Effector CD4-positive, alpha-beta T cell (primary cell): ENCODE measurements at places on chromosomes 16 and 17.

DNA sequence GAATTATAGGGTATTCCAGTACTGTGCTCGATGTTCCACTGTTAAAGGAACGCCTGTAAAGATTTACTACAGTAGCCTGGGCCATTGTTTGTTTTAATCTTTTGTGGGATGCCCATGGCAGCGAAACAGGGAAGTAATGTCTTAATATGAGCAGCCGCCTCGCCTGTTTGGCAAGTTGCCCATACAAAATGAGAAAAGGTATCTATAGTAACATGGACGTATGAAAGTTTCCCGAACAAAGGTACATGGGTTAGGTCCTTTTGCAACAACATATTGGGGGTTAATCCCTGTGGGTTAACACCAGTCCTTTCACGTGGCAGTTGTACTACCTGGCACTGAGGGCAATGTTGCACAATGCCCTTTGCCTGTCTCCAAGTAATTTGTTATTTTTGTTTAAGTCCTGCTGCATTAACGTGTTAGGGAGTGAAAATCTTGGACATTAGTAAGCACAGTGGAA, 21.1 kb upstream of the TMC5 start:
- DNase-seq = no peak

DNA sequence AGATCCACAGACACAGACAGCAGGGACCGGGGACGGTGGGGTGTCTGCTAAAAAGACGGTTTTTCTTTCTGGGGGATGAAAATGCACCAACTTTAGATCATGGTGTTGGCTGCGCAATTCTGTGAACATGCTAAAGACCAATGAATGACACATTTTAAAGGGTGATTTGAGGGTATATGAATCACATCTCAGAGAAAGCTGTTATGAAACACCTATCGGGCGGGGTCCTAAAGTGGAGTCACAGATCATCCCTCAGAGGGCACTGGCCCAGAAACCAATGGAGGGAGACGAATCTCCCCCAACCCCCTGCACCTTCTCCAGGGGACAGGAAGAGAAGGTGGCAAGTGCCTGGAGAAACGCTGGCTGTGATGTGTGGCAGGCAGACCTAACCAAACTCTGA, 26.0 kb downstream of the KLHDC4 start:
- DNase-seq = no peak

- no peak for DNase-seq
Observed at GRCh38 chr16:57574646-57575467, 32.4 kb downstream of the ADGRG5 start.

- DNase-seq = no peak
Observed at GRCh38 chr16:54648575-54648974, 282.1 kb upstream of the IRX5 start.

GRCh38 chr17:32878211-32878610, 1.3 kb upstream of the MYO1D start:
- DNase-seq = no peak

DNA sequence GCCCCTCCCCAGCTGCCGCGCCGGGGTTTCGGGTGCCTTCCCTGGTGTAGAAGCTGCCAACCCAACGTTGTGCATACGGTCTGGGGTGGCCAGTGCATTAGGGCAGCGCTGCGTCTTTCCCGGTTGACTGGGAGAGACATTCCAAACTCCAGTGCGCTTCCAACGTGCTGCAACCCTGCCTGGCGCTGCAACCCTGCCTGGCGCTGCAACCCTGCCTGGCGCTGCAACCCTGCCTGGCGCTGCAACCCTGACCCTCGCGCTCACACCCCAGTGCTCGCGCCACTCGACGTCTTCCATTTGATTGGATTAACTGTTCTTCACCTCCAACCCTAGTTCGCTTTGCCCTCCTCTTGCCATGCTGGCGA, 488 bp upstream of the HAP1 start:
- no peak for DNase-seq

GRCh38 chr17:77808686-77809425, 149.6 kb upstream of the TNRC6C start:
- no peak for DNase-seq

- DNase-seq = no peak
Observed at GRCh38 chr16:82796047-82796446, 169.3 kb downstream of the CDH13 start.
